ENCODE measurements at places on chromosomes 3 and 15.

DNA sequence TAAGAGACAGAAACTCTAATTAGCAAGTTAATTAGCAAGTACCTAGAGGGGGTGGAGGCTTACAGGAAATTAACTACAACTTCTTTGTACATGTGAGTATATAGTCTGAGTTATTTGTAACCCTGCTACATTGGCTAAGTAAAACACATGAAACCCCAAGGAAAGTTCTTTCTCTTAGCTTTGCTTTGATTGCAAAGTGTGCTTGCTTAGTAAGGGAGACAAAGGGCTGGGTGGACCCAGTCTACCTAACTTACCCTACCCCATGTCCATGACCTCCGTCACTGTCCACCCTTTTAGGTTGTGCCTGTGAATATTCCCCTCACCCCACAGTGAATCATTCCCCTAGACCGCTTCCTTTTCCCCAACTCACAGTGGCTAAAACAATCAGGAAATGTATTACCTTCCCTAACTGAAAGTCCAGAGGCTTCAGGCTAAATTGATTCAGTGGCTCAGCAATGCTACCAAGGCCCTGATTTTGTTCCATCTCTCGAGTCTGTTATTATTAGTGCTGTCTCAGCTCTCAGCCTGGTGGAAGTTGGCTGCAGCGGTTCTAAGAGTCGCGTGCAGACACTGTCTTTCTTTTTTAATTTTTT, 31.1 kb upstream of the RYR3 start:
- DNase-seq: no peak

DNA sequence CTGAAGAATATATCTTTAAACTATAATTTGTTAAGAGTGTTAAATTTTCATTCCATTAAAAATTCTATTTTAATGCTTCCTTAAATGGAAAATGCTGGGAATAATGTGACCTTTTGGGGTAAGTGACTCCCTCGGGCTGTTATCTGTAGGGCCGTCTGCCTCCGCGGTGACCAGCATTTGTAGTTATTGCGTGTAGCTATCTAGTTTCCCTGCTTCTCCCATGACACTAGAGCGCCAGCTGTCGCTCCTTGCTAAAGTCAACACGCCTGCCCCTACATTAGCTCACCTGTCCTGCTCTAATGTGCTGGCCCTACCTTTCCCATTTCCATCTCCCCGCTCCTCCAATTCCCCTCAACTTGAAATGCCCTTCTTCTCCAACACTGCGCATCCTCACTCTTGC, 12.4 kb upstream of the CHRM5 start:
- no peak for DNase-seq

GRCh38 chr15:68650901-68651709, 72.3 kb downstream of the CORO2B start:
- no peak for DNase-seq

- DNase-seq: no peak
These were observed 870.3 kb downstream of the NAALADL2 start for GRCh38 chr3:175729466-175729865.

GRCh38 chr3:57234613-57235575, 7.4 kb downstream of the APPL1 start:
- no peak for DNase-seq

GRCh38 chr15:46646490-46646889, 1011.7 kb downstream of the SQOR start:
- no peak for DNase-seq

Measured in anterior cingulate cortex (tissue), 58 donors.